Suppressor macrophage treated with lipopolysaccharide for 1 hour (primary cell): ENCODE measurements at places on chromosomes 4 and X.

DNA sequence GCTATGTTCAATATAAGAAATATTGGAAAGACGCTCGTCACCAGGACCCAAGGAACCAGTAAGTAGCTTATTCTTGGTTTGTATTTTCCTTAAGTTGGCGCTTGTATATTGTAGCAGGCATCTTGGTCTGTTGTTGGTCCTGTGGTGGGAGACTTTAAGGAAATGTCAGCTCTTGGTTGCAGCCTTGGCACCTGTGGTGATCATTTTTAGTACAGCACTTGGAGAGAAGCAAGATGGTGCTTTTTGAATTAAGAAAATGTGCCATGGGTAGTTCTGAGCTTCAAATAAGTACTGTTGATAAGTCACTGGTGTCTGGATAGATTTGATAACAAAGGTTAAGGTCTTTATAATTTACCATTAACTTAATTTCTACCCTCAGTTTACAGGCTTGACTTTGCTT, 1.1 kb downstream of the RPS3A start:
- no peak for DNase-seq

DNA sequence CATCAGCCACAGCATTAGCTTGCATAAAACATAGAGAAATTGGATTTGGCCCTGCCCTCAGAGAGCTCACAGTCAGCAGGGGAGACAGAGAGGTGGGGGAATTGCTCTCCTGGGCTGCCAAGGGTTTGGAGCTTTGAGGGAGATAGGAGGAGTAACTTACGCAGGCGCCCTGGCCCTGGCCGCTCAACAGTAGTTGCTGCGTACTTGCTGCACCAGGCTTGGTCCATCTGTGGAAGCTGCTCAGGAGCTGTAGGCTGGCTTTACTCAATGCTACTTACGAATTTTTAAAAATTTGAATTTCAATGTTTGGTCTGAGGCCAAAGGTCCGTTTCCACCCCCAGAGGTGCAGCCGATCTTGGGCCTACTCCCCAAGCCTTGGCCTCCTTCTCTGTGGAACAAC, 83.3 kb downstream of the CPZ start:
- no peak for DNase-seq

DNA sequence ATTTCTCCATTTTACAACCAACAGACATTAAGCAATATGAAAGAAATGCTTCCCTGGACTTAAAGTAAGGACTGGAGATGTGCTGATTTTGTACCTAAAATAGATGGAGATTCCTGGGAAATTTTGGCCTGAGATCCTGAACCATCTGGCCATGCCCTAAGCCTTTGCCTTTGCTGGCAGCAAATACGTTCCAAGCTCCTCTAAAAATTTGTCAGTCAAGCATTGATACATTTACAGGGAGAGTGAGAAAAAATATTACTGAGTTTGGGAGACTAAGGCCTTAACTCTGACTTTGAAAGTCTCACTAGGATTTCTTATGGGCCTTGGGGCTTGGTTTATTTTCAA, 63.9 kb downstream of the FHDC1 start:
- DNase-seq: no peak

GRCh38 chrX:13007519-13008188, 32.7 kb downstream of the TMSB4X start:
- DNase-seq: no peak

- DNase-seq: no peak
Observed at GRCh38 chrX:56763556-56764152, 34.6 kb downstream of the NBDY start.
